ENCODE measurements at places on chromosomes 2 and 18.

- peak; percentile 18 for DNase-seq
These were observed 155.1 kb upstream of the LMAN1 start for GRCh38 chr18:59514203-59514602.

DNA sequence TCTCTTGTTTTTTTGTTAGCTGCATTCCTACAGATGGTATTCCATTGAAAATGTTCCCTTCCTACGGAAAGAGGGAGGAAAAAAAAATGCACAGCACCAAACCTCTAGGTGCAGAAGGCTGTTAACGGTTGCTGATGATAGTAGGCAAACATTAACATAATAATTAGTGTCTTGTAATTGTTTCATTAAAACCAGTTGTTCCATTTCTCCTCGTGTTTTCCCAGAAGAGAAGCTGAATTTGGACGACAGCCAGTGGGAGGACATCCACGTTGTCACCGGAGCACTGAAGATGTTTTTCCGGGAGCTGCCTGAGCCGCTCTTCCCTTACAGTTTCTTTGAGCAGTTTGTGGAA, 494.7 kb downstream of the ARHGAP15 start:
- no peak for DNase-seq

- no peak for DNase-seq
These were observed 13.6 kb upstream of the TTR start for GRCh38 chr18:31578126-31578525.

DNA sequence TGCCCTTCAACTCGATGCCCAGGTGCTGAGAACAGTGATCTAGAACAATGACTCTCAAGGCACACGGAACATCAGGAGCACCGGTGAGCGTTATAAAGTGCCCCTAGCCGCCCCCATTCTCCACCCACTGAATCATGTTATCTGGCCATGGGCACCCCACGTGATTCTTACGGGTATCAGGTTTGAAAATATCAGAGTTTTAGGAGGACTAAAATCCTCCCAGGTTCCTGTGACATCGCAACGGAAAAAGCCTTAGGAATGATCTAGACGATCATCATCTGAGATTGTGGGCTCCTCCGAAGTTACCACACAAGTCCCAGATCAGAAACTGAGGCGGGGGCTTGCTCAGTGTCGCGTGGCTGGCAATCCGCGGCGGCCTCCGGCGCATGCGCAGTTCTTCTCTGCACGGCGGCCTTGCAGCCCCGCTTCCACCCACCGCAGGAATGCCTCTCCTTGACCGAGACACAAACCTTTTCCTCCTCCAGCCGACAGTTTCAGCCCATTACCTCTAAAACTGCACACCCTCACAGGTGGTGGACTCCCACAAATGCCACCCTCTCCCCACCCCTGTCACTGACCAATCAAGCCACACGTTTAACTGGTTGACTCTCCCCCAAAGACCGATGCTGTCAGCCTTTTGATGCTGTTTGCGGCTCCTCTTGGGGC, 5.8 kb upstream of the MRPL33 start:
- peak; percentile 56 for DNase-seq

DNA sequence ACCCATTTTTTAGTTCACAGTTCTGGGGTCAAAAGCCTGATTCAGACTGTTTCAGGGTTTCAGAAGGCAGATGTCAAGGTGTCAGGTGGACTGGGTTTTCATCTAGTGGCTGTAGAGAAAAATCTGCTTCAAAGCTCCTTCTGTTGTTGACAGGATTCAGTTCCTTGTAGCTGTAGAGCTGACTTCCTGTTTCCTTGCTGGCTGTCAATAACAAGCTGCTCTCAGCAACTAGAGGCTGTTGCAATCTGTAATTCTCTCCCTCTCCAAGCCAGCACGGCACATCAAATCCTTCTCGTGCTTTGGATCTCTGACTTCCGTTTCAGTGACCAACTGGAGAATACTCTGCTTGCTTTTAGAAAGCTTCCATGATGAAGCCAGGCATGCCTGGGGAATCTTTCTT, 179.4 kb downstream of the DOK6 start:
- peak; percentile 27 for DNase-seq

DNA sequence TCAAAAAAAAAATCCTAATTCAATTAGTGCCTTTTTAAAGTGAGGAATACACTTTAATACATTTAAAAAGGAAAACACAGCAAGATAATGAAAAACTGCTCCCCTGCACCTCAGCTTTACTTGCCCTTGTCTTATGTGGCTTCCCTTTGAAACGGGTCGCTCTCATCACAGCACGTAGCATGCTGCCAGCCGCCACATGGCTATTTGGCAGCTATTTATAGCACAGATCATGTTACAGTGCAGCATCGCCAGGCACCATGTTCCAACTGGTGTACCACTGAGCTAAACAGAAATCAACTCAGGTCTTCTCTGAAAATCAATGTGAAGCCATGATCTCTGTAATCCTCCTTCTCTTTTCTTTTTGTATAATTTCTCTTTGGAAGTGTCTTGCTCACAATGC, 65.1 kb downstream of the TMEM182 start:
- no peak for DNase-seq

- DNase-seq: no peak
These were observed 51.9 kb downstream of the ACSL3 start for GRCh38 chr2:222912776-222913175.

GRCh38 chr2:237122214-237122666, 36.6 kb downstream of the COPS8 start:
- peak; percentile 85 for DNase-seq

- DNase-seq: no peak
These were observed 25.5 kb downstream of the PLEK start for GRCh38 chr2:68390586-68390985.

GRCh38 chr2:219368690-219369191, 19.0 kb downstream of the DNPEP start:
- peak; percentile 90 for DNase-seq

- DNase-seq: no peak
These were observed 87.1 kb downstream of the GFPT1 start for GRCh38 chr2:69299772-69300516.

- no peak for DNase-seq
These were observed 60.2 kb upstream of the AFF3 start for GRCh38 chr2:100202567-100202966.

GRCh38 chr2:157938556-157938955, 62.4 kb upstream of the ACVR1 start:
- peak; percentile 17 for DNase-seq

DNA sequence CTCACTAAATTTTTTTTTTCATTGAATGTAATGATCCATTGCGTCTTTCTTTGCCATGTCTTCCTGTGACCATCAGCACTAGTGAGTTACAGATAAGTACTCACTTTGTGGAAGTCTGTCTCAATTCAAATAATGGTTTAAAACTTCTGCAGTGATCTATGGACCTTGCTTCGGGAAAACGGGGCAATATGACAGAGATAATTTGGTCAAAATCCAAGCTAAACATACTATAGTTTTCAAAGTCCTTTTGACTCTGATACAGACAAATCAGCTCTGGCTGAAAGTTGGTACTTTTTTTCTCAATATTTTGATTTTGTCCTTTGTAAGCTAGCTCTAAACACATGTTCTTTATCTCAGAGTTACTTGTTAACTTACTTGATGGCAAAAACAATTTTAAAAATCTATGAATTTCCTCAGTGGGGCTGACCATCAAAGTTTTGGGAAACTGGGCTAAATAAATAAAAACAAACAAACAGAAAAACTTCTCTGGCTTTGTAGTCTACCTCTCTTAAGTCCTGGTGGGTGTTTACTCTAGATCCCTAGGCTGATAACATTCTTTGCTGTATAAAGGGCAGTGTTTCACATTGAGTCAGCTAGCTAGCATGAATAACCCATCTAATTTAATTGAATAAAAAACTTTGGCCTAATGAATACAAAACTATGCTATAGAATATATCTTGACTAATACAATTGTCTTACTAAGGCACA, 327.6 kb downstream of the RDH14 start:
- DNase-seq: peak; percentile 7

DNA sequence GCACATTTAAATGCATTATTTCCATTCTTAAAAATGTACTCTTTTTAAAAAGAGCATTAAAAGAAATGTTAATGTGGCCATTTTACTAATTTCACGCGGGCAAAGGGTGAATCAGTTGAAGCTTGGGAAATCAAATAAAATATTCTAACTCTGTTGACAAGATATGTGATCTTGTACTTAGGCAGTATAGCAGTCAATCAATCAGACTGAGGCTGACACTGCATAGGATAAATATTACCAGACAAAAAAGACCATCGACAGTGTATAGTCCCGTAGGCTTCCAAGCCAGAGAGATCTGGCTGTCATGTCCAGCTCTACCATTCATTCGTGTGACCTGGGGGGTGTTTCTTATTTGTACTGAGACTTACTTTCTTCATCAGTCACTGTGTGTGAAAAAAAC, 39.8 kb upstream of the CCDC68 start:
- DNase-seq: no peak

- DNase-seq: peak; percentile 95
These were observed 91.8 kb downstream of the CABLES1 start for GRCh38 chr18:23226930-23227725.

- no peak for DNase-seq
These were observed 234.1 kb downstream of the XIRP2 start for GRCh38 chr2:167122389-167122788.

Measured in fibroblast of villous mesenchyme (primary cell).